Activated naive CD8-positive, alpha-beta T cell treated with anti-CD3 and anti-CD28 coated beads for 36 hours (primary cell): ENCODE measurements at places on chromosomes 4 and X. TPM values are rescaled to one million over a fixed set of nuclear protein-coding genes. Genes with fewer than 3 reads are reported as not detected.

DNA sequence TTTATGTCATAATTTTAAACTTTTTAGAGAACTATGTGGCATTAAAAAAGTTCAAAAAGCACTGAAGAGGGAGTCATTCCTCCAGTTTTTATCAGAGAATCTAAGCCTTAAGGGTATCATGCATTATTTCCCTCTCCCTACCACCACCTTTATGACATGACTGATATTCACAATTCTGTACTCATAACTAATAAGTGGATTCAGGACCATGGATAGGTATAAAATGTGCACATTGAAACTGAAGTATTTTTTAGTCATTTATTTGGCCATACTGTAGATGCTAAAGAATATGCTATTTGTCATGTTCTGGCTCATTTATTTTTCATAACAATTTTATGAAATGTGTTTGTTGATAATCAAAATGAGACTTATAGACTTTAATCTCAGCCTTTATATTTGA, 897.5 kb upstream of the AGA start:
- no peaks in the 10 kb centered on the region for H3K4me1 ChIP-seq
- no peaks in the 10 kb centered on the region for H3K27me3 ChIP-seq
- no peak overlapping the region for H3K27ac ChIP-seq
- no peak overlapping the region for H3K4me3 ChIP-seq

DNA sequence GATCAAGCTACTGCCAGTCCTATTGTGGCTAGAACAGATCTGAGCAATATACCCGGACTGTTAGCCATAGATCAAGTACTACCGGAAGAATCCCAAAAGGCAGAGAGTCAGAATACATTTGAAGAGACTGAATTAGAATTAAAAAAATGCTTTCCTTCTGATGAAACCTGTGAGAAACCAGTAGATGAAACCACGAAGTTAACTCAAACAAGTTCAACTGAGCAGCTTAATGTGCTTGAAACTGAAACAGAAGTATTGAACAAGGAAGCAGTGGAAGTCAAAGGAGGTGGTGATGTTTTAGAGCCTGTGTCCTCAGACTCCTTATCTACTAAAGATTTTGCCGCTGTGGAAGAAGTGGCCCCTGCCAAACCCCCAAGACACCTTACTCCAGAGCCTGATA, 46.8 kb downstream of the WDR44 start:
- H3K36me3 ChIP-seq = peaks cover 7% of the 10 kb centered on the region
- peak overlapping the region; percentile 62 for H3K27ac ChIP-seq
- no peaks in the 10 kb centered on the region for H3K27me3 ChIP-seq
- no peak for DNase-seq
- no peak overlapping the region for H3K4me3 ChIP-seq
- H3K4me1 ChIP-seq = peaks cover 7% of the 10 kb centered on the region

DNA sequence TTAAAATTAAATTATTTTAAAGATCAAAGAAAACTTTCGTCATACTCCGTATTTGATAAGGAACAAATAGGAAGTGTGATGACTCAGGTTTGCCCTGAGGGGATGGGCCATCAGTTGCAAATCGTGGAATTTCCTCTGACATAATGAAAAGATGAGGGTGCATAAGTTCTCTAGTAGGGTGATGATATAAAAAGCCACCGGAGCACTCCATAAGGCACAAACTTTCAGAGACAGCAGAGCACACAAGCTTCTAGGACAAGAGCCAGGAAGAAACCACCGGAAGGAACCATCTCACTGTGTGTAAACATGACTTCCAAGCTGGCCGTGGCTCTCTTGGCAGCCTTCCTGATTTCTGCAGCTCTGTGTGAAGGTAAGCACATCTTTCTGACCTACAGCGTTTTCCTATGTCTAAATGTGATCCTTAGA, at the start of gene CXCL8:
Gene CXCL8, plus strand, starts transcription at position 217 of the 426 bp plus-strand sequence. Its CDS starts 90 bp downstream, at position 307.
- H3K36me3 ChIP-seq = no peaks in the 10 kb centered on the region
- no peak within 1 kb of the TSS for H3K27ac ChIP-seq
- peaks cover 4% of the 10 kb centered on the region for H3K4me1 ChIP-seq
- H3K27me3 ChIP-seq = peaks cover 10% of the 10 kb centered on the region

- H3K4me3 ChIP-seq = no peak overlapping the region
- no peaks in the 10 kb centered on the region for H3K36me3 ChIP-seq
- no peak overlapping the region for H3K27ac ChIP-seq
- DNase-seq = no peak
- no peaks in the 10 kb centered on the region for H3K27me3 ChIP-seq
Measured at GRCh38 chrX:48028091-48028490, 21.3 kb downstream of the SPACA5 start.

Gene BMPR1B
- not detected for total RNA-seq

Gene ABLIM2
- total RNA-seq = 0.62 TPM
